Left kidney (tissue), 8 donors: ENCODE measurements at places on chromosomes 1 and 21. TPM values are rescaled to one million over a fixed set of nuclear protein-coding genes. Genes with fewer than 3 reads are reported as not detected.

The ARHGEF10L gene
- 39.2 TPM for polyA plus RNA-seq

GRCh38 chr1:67686267-67687197 is 1.5 kb downstream of the GADD45A start:
- no peak for DNase-seq

DNA sequence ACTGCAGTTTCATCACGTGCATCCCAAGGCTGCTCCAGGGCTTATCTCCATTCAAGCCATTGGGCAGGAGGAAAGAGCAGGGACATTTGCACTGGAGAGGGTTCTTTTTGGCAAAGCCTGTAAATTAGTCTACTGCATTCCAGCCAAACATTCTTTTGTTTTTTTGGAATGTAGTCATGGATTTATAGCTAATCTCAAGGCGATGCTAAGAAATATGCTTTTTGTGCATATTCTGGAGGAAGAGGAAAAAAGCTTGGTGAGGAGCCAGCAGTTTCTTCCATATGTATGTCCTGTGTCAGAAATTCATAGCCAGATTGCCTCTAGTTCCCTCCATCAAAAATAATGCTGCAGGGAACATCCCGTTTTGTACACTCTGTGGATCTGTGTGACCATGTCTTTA is 221.4 kb downstream of the BACH1 start:
- DNase-seq = no peak

DNA sequence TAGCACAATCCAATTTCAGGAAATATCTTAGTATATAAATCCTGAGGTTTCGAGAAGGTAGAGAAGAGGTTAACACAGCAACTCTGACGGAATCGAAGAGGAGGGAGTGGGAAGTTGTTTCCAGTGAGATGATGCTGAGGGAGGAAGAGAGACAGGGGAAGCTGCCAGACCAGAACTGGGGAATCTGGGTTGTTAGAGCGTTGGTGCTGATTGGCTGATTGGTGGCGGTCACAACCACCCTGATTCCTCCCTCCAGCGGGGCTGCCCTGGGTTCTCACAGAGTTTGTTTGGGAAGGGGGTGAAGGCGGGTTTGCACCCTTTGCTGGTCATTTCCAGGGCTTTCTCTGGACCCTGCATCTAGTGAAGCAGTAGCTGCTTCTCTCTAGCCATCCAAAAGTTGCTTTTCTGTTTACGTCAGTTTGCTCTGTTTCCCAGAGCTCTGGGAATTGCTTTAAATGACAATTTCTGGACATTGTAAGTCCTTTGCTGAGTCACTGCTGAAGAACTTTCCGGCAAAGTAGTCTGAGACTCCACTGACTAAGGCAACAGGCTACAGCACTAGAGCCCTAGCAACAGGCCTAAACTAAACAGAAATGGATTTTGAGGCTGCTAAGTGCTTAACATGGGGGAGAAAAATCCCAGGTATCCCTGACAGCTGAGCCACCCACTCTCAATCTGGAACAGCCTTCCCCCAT is 90.1 kb downstream of the TENT5C start:
- no peak for DNase-seq

- DNase-seq = peak; percentile 74
These were observed 52.3 kb downstream of the BCAR3 start for GRCh38 chr1:93629101-93630059.

DNA sequence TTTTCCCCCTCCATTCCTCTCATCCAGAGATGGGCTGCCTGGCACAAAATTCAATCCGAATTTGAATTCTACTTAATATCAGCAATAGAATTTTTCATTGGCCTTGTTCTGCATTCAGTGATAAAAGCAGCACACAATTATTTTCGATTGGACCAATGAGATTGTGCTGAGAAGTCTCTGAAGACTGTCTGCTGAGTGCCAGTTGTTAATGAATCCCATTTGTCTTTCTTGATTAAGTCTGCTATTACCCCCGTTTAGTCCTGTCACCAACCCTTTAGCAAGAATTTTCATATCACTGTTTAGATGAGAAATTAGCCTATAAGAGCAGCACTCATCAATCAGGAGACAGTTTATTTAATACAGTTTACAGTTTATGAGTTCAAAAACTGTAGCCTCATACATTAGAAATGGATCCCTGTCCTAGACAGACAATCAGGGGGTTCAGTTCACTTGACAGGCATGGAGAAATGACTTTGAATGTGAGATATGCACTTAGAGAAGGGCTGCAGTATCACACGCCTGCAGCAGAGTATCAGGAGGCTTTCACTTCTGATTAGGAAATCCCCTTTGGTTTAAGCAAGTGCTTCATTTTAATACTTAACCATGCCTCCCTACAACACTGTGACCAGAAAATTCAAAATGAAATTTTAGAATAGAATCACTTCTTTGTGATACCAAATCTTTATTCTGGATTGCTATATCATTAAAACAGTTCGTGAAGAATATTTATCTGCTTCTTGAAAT is 304.7 kb upstream of the PTBP2 start:
- DNase-seq = no peak

DNA sequence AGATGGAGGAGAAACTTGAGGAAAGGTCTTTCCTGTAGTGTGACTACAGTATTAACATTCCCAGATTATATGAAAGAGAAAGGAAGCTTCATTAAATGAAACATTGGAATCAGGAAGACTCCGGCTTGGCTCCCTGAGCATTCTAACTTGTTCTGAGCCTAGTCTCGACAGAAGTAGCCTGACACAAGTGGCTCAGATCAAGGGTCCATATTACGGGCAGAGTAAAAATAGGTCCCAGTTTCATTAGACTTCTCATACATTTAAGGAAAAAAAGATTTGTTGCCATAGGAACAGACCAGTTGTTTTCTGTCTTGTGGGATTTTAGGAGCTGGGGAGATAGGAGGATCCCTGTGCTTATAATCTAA is 12.8 kb downstream of the SMAP2 start:
- DNase-seq = peak; percentile 39

The EDN2 gene
- 2.1 TPM for polyA plus RNA-seq
